ENCODE measurements at places on chromosomes 12 and 14. TPM values are rescaled to one million over a fixed set of nuclear protein-coding genes. Genes with fewer than 3 reads are reported as not detected.

AQP5 gene
- total RNA-seq, result 0.71 TPM

ABCD2 gene
- total RNA-seq, result 1.5 TPM

FOXG1 gene
- total RNA-seq, result 0.09 TPM

AREL1 gene
- 26.7 TPM for total RNA-seq

KRT6C gene
- not detected for total RNA-seq

DAO gene
- not detected for total RNA-seq

IL22 gene
- total RNA-seq, result not detected
